Bone marrow (tissue), 2 donors: ENCODE measurements at places on chromosomes 5 and 9.

- DNase-seq = no peak
These were observed 40.5 kb downstream of the C9orf50 start for GRCh38 chr9:129580211-129580915.

DNA sequence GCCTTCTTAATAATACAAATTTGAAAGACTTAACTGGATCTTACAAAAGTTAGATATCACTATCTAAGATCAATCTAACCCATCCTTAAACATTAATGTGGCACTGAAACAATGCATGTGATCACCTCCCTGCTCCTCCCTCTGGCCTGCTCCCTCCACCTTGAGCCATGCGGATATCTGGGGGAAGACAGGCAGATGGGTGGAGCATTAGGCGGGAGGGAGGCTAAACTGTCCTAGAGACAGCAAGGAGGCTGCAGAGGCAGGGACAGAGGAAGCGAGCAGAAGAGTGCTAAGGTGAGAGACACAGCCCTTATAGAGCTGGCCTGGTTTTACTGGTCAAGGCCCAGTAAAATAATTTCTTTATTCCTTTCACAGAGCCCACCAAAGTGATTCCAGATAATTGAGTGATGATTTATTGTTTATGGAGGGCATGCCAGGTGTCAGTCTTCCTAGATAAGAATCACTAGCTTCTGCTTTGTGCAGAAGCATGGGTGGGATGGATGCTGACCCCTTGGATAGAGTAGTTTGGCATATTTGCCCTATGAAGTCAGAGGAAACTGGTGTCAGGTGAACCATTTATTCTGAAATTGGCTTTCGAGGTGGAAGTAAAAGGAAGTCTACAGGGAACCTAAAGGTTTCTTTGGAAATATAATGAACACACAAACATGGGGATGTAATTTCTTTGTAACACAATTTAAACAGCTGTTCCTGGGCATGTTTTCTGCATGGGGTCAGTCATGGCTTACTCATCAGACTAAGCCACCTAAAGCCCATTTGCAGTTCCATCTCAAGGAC lies 188.3 kb downstream of the GNAQ start:
- no peak for DNase-seq

DNA sequence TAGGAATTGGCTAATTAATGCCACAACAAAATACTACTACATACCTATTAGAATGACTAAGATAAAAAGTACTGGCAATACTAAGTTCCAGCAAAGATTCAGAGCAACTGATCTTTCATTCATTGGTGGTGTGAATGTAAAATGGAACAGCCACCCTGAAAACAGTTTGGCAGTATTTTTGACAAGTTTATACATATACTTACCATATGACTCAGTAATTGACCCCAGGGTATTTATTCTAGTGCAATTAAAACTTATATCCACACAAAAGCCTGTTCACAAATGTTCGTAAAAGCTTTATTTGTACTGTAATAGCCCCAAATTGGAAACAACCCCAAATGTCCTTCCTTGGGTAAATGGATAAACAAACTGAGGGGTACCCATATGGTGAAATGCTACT lies 270.8 kb upstream of the ACTBL2 start:
- DNase-seq = no peak

DNA sequence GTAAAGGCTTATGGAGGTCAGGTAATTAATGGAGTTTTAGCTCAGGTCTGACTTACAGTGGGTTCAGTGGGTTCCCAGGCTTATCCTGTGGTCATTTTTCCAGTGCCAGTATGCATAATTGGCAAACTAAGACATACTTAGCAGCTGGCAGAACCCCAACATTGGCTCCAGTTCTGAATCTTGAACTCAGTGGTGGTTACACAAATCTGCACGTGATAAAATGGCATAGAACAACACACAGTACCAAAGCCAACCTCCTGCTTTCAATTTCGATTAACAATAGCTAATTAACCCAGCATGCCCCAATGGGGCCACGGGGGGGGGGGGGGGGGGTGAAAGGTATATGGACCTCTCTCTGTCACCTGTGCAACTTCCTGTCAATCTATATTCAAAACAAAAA lies 19.0 kb upstream of the BARX1 start:
- no peak for DNase-seq
